NCI-H2171 (cell line): ENCODE measurements at places on chromosomes 1 and 21.
A peak's percentile ranks its signal among the peaks of the same experiment; 100 is the strongest.

GRCh38 chr1:78722105-78722504, 72.5 kb downstream of the IFI44 start:
- DNase-seq, result no peak

DNA sequence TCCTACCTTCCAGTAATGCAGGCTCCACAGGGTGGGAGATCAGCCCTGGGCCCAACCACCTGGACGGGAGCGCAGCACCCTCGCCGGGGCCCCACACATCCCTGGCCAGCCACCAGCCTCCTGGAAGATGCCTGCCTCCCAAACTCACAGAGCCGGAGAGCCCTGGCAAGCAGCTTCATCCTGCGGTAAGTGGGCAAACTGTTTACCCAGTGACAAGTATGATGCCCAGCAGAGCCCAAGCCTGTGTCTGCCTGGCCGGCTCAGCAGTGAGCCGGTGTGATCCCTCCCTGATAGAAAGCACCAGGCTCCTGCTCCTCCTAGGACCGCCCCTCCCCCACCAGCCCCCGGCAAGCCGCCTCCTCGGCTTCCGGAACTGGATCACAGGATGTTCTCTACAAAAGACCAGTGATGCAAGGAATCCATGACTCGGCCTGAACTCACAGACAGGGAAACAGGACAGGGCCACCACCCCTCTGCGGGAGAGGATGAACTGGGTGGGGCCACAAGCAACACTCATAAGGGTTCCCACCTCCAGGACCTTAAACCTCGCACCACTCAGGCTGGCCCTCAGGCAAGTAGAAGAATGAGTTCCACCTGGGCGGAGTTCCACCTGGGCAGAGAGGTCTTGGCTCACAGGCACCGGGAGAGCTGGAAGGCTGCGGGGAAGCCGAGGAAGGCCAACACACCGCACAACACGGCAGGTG, 7.9 kb downstream of the ACOT7 start:
- DNase-seq, result no peak

- no peak for DNase-seq
Observed at GRCh38 chr1:246383239-246383589, 123.9 kb downstream of the SMYD3 start.

DNA sequence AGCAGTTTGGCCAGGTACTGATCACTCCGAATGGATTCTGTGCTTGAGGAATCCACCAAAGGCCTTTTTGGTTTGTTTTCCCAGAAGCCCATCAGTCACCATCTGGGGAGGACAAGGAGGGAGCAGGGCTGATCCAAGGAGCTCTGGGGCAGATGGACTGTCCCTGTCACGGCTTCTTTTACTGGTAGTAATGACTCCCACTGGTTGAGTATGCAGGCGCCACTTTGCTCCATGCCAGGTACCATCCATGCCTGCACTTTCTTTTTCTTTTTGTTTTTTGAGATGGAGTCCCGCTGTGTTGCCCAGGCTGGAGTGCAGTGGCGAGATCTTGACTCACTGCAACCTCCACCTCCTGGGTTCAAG, 101.7 kb downstream of the UBIAD1 start:
- DNase-seq, result no peak

DNA sequence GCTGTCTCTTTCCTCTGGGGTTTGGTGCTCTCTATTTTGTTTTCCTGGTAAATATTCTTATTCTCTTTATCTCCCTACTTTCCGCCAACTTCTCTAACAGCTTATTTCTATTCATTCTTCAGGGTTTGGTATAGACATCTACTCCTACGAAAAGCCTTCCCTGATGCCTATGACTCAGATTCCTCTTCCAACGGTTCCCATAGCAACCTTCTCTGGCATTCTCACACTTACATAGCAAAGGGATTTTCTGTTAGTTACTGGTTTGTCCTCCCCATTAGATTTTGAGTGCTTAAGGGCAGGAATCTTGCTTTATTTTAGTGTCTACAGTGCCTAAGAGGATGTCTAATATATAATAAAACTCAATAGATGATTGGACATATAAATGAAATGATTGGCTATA, 407.6 kb upstream of the DEPDC1 start:
- DNase-seq, result no peak

- no peak for DNase-seq
Observed at GRCh38 chr1:192516776-192517297, 58.7 kb upstream of the RGS1 start.

GRCh38 chr21:33278721-33279120, 12.6 kb downstream of the IL10RB start:
- DNase-seq, result no peak

GRCh38 chr1:223556414-223557129, 108.9 kb downstream of the CAPN8 start:
- DNase-seq, result no peak

- DNase-seq, result no peak
Observed at GRCh38 chr1:16183179-16183578, 27.3 kb upstream of the EPHA2 start.

- DNase-seq, result no peak
Observed at GRCh38 chr1:212503714-212504113, 71.0 kb downstream of the NENF start.

DNA sequence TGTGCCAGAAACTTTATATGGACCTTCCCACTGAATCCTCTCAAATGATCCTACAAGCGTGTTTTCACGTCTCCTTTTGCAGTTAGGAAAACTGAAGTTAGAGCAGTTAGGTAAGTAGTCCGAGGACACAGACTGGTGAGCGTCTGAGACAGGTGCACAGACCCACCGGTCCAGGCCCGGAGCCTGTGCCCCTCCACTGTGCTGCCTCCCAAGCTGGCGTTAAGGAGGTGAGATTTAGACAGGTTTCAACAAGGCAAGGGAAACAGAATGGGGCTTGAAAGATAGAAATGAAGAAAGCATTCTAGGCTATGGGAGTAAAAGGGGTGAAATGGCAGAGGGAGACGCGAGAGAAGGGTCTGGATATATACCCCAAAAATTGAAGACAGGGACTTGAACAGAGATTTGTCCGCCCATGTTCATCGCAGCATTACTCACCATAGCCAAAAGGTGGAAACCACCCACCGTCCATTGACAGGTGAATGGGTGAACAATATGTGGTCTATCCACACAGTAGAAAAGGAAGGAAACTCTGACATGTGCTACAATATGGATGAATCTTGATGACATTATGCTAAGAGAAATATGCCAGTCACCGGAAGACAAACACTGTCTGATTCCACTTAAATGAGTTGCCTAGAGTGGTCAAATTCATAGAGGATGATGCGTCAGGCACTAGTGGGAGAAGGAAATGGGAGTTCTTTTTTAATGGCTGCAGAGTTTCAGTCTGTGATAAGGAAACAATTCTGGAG, 15.7 kb upstream of the PKP1 start:
- no peak for DNase-seq

DNA sequence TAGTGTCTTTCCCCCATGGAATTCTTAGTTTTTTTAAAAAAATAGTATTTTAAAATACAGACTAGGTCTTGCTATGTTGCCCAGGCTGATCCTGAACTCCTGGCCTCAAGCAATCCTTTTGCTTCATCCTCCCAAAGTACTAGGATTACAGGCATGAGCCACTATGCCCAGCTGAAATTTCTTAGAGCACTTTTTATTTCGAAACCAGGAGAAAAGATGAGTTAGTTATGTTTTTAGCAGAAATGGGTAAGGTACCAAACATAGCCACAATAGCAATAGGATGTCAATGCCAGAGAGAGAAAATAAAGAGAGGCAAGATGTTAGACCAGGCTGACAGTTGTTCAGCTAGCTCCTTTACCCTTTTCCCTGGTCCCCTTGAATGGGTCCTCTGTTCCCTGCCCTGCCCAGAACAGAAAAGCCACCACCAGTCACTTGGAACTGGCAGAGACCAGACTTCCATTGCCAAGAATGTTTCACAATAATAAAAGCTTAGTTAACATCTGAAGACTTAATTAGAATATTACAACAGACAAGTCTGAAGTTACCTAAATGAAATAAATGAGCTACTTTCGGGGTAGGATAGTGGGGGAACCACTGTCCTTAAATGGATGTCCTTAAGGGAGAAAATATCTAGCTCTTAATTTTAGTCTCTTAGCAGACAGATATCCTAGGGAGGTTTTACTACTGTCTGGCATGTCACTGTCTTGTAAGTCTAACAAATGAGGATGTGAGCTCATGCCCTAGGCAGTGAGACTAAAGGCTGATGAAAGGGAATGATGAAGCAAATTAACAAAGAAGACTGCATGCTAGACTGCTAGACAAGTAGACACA, 54.3 kb downstream of the ABL2 start:
- DNase-seq, result no peak

DNA sequence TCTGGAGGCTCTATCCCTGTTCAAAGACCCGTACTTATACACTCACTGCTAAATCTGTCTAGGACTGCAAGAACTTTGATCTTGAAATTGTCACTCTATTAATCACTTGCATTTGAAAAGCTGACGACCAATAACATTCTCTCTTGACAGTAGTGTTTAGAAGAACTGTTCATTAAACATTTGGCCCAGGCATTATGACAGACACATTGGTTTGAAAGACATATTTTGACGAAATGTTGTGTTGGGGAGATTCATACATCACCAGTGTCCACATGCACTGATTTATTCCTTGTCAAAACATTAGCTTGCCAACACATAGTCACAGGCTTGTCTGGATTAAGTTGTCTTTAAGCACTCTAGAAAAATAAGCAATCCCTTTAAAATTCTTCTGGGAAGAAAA, 951.3 kb downstream of the ADGRL2 start:
- DNase-seq, result no peak

DNA sequence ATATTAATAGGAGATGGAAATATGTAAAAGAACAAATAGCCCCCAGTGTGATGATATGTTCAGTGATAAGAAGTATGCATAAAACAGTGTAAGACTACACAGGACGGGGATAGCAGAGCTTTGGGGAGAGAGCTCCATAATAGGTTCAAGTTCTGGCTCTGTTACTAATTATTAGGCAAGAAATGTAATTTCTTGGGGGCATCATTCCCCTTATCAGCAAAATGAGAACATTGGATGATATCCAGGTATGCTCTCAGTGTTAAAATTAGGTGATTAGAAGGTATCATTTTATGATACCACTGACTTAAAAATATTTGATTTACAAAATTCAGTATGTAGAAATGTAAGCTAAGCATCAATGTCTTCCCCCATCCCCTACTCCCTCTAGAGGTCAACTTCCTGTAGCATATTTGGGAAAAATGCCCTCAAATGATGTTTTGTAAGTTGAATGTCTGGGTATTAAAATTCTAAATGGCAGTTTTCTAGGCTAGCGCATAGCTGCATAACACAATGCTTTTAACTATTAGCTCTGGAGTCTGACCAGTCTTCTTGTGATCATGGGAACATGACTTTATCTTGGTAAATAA, 585.7 kb upstream of the CAMK1G start:
- DNase-seq, result no peak

DNA sequence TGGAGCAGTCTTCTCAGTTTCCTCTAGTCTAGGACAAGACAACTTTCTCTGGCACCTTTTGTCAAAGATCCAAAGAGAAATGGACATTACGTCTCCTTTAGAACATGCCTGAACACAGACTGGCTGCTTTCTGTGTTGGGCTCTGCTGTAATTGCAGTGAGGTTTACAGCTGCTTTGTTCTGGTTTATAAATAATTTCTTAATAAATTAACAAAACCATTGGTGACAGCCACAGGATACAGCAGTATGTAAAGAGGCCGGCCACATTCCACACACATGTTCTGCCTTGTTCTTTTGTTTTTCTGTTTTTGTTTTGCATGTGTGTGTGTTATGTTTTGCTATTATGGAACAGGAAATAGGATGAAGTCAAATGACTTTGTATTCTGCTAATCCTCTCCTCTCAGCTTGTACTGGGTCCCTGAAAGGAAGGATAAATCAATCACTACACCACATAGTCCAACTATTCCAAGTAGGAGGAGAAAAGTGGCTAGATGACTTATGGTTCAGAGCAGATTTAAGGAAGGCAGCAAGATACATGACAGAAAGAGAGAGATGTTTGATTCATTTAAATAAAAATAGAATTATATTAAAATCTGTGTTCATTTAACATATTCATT, 161.5 kb upstream of the ESRRG start:
- no peak for DNase-seq

GRCh38 chr1:26833432-26834405, 7.2 kb downstream of the ZDHHC18 start:
- no peak for DNase-seq

DNA sequence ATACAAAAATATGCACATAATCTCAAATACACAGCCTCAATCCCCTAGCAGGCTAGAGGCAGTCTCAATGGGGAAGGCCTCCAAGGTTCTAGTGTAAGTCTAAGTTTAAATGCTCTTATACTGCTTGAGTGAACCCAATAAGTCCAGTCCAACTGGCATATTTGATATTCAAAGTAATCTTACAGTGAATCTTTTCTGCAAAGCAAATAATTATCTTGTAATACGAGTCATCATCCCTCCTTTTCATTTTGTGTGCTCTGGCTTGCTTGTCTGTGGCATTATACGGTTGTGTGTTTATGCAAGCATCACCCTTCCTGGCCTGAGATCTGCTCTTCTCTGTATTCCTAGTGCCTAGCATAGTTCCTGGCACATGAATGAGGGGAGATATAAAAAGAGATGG, 166.9 kb upstream of the HMGB4 start:
- no peak for DNase-seq

DNA sequence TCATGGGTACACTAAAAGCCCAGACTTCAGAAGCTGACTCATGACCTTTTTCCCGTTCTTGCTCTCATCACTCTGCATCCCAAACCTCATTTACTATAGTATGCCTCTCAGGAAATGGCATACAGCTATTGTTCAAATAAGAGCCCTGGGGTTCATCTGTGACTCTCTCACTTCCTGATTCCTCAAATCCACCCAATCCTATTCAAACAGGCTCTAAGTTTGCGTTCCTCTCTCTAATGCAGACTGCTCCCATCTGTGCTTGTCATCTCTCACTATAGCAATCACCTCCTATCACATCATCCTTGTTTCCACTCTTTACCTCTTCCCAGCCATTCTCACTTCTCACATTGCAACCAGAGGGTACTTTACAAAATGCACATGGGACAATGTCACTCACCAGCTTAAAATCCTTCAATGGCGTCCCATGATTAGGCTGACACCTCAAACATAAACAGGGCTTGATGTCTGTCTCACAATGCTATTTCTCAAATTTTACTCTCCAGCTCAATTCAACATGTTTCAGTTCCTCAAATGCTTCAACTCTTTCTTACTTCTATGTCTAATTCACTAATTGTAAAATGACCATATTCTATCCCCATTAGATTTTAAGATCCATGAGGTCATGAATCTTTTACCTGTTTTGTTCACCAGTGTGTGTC, 408.4 kb downstream of the NTNG1 start:
- DNase-seq, result no peak

- peak; percentile 57 for DNase-seq
Observed at GRCh38 chr1:50705041-50705440, 255.0 kb downstream of the FAF1 start.

DNA sequence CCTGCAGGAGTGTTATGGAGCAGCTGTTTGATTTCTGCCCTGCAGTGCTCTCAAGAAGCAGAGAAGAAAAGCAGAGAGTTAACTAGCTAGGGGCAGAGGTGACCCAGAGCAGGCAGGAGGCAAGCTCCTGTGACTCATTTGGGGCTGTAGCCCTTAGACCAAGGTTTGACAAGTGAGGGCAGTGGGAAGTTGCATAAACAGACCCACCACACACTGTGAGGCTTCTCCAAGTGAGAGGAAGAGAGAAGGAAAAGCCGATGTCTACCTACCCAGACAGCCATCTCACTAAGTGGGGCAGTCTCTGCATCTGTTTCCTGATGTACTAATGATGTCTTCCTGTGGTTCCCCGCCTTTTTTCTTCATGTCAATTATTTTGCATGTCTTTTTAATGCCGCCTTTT, 159.9 kb upstream of the NR5A2 start:
- DNase-seq, result no peak
